ENCODE measurements at places on chromosomes 16 and 17. TPM values are rescaled to one million over a fixed set of nuclear protein-coding genes. Genes with fewer than 3 reads are reported as not detected.

- no peak for DNase-seq
These were observed 167.9 kb upstream of the GSE1 start for GRCh38 chr16:85445064-85445778.

DNA sequence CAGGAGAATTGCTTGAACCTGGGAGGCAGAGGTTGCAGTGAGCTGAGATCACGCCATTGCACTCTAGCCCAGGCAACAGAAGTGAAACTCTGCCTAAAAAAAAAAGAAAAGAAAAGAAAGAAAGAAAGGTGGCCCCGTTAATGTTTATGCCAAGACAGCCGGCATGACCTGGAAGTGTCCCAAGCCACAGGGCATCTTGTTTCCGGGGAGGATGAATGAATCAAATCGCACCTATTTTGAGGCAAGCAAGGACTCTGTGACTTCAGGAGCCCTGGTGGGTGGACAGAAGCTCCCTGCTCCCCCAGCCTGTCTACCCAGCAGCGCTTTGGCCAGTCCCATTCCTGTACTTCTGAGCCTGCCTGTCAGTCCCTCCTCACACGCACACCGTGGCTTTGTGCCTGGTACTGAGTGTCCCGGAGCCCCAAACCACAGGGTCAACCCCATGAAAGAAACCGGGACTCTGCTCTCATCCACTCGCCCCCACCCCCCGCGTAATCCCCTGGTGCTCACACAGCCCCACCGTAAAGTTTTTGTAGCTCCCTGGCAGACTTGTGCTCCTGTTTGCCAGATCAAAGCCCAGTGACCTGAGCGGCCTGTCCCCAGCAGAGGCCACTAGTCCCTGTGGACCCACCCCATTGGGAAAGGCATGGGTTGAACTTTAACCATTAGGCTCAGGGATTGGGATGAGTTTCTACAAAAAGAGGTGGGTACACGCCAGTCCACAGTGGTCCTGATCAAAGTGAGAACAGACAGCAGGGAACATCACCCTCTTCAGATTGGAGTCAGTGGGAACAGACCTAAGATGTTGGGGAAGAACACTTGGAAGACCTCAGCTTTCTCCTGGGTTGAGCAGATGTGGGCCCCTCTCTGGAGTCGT lies 19.3 kb downstream of the CD2BP2 start:
- DNase-seq, result peak; percentile 57

- no peak for DNase-seq
These were observed 7.8 kb upstream of the TBC1D3B start for GRCh38 chr17:36184023-36184765.

DNA sequence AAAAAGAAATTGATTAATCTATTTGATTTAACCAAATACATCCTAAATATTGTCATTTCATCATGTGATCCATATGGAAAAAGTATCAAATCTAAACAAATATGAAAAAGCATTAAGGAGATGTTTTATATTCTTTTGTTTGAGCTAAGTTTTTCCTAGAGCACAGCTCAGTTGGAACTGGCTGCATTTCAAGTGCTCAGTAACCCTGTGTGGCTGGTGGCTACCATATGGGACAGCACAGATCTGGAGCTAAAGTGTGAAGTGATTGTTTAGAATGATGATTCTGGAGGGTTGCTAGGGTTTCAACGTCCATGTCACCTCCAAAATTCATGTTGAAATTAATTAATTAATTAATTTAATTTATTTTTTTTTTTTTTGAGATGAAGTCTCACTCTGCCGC lies 137.5 kb downstream of the XYLT1 start:
- DNase-seq, result no peak

DNA sequence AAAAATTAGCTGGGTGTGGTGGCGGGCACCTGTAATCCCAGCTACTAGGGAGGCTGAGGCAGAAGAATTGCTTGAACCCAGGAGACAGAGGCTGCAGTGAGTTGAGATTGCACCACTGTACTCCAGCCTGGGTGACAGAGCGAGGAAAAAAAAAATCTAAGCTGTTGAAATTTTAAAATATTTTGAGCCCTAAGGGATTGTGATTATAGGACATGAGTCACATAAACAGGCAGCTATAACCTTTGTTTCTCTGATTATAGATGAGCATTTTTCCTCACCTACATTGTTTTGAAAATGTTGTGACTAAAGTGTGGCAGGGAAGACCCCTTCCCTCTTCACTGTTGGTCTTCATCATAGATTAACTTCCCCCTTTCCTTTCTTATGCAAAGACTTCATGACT lies 135.5 kb downstream of the MGAT5B start:
- DNase-seq, result no peak

GRCh38 chr16:3401719-3402397 lies 843 bp downstream of the ZNF174 start:
- DNase-seq, result no peak

DNA sequence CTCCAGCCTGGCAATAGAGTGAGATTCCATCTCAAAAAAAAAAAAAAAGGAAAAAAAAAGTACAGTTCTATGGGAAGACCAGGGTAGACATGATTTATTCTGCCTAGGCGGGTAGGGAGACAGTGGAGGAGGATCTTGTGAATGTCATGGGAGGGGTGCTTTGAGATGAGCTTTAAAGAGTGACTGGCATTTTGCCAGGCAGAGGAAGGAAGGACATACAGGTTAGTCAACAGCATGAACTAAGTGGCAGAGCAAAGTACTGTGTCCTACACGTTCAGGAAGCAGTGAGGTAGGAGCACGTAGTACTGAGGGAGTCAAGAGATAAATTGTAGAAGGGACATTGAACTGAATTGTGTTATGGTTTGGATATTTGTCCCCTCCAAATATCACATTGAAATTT lies 451.5 kb downstream of the TOX3 start:
- DNase-seq, result no peak

TMEM220 gene
- 0.17 TPM for total RNA-seq

HYDIN gene
- total RNA-seq, result 2.5 TPM

EPN2 gene
- total RNA-seq, result 37.3 TPM

Data from Daoy (cell line).